Mesenteric fat pad (tissue), 1 donor: ENCODE measurements at places on chromosomes 16 and 17. TPM values are rescaled to one million over a fixed set of nuclear protein-coding genes. Genes with fewer than 3 reads are reported as not detected.
A peak's percentile ranks its signal among the peaks of the same experiment; 100 is the strongest.

DNA sequence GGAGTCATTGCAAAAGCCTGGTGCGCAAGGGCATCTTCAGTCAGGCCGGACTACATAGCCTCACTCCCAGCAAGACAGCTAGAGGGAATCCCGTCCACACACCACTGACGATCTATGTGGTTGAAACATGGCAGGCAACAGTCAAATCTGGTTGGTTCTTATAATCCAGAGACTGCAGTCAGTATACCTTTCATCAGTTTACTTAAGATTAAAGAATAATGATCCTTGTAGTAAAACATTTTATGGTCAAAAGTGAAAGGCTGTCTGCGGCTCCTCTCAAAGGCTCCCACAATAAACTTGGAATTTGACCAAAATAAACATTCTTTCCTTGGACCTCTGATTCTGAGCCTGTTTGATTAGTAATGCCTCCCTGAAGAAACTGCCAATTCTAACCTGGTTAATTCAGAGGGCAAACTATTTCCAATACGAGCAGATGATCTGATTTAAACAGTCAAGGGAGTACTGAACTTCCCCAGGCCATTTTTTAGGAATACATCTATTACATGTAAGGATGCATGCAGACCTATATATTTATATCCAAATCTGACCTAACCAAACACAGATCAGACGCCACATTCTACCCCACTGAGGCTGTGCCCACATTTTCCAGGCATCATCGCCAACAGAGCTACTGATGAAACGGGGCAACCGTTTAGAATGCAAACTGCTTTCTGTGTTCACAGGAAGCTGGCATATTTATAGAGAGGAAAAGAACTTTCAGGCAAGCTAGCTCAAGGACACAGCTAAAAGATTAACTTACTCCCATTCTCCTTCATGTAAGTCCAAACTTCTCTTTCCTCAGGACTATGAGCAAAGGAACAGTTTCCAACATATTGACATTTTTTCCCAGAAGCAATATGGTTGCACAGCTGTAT, 15.3 kb upstream of the TXNDC11 start:
- DNase-seq = no peak

The CHD9NB gene
- 0.48 TPM for total RNA-seq

The SLC12A4 gene
- total RNA-seq = 113 TPM

GRCh38 chr16:84820771-84821170, 986 bp downstream of the CRISPLD2 start:
- DNase-seq = no peak

GRCh38 chr17:49285716-49286115, 55.1 kb upstream of the PHOSPHO1 start:
- no peak for DNase-seq

The C16orf89 gene
- total RNA-seq = 14.1 TPM

The CACNG1 gene
- not detected for total RNA-seq

DNA sequence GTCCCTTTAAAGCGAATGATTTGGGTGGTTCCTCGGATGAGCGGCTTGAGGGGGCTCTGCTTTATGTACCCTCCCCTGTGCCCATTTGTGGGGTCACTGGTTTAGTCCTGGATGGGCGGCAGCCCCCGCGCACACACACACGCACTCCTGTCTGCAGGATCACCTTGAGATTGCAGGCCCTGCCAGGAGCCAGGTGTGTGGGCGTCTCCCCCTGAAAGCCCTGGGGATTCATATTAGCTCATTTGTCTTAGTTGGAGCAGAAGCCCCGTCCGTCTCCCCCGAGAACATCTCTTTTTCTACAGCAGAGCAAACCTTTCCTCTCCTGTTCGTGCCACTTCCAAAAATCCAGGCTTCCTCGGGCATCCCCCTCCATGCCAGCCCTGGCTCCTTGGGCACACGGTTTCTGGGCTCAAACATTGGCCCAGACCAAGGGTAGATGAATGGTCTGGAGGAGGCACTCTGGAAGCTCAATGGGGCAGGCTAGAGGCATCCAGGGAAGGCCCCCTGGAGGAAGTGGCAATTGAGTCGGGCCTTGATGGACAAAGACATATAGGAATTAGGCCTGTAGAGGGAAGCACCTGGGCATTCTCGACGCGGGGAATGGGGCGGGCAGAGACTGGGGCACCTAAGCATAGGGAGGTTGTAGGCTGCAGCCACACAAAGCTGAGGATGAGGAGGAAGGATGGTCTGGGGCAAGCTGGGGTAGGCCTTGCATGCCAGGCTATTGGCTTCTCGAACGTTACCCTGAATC, 218.5 kb upstream of the GSE1 start:
- no peak for DNase-seq

The OR1F1 gene
- not detected for total RNA-seq

GRCh38 chr16:68668266-68668665, 23.2 kb downstream of the CDH3 start:
- no peak for DNase-seq

DNA sequence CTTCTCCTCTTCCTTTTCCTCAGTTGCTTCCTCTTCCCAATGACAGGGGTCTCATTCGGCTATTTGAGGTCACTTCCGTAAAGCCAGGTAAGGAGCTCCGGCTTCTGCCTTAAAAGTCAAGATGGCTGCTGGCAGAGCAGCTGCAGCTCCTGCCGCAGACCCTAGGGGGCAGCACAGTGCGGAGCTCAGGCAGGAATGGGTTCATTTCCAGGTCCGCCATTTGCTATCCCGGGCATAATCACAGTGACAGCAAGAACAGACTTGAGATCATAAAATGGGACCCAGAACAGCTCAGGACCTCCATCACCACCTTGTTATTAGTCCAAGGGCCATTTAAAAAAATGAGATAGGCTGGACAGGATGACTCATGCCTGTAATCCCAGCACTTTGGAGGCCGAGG, 199.5 kb downstream of the ZNF18 start:
- DNase-seq = no peak

GRCh38 chr17:7922845-7923628, 6.6 kb downstream of the KCNAB3 start:
- DNase-seq = no peak

- DNase-seq = no peak
Observed at GRCh38 chr16:26497896-26498295, 568.8 kb upstream of the C16orf82 start.

- no peak for DNase-seq
Observed at GRCh38 chr17:28258347-28258887, 60.6 kb upstream of the TMEM97 start.

The CNGB1 gene
- total RNA-seq = not detected

GRCh38 chr16:70608521-70608920, 37.8 kb upstream of the IL34 start:
- DNase-seq = no peak

DNA sequence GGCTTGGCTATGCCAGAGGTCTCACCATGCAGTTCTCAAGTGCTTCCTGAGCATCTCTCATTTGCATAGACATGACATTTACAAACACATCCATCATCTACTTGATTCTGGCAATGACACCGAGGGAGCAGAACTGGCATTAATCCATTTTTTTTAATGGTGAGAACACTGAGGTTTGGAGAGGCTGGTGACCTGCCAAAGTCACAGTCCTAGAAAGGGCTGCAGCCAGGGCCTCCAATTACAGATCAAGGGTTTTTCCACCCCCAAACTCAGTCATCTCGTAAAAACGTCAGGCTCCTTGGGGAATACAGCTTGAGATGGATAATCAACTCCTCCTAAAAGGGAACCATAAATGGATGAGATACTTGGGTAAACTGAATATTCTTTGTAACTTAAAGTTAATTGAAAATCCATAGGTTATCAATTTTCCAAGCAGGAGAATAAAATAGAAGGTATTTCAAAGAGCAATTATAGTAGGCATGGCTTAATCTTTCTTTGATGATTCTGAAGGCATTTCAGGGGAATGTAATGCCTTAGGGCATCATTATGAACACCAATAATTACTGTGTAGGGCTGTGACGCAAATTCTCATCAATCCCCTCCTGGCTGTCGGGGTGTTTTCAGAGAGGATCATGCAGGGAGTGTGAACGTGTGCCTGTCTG, 9.4 kb upstream of the MEOX1 start:
- DNase-seq = no peak

GRCh38 chr17:68435876-68436842, 21.1 kb downstream of the WIPI1 start:
- peak; percentile 80 for DNase-seq

DNA sequence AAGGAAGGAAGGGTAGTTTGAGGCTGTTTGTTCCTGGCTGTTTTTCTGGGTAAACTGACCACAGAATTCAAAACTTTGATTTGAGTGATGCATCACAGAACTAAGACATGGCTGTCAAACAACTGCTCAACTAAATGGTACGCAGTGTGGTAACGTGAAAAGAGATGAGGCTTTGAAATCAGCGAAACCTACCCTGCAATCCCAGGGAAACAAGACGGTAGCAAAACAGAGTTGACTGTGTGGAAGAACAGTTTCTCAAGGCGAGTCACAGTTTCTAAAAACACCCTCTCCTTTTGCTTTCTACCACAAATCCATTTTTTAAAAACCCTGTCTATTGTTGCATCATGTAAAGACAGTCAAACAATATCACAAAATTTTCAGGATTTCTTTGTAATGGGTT, 156.0 kb upstream of the MAF start:
- no peak for DNase-seq

- DNase-seq = no peak
Observed at GRCh38 chr16:1913327-1914083, 4.7 kb downstream of the HS3ST6 start.

- DNase-seq = no peak
Observed at GRCh38 chr17:81376946-81377714, 18.1 kb upstream of the BAHCC1 start.

The SYCE1L gene
- 1.3 TPM for total RNA-seq

GRCh38 chr16:55031481-55031880, 100.8 kb downstream of the IRX5 start:
- DNase-seq = no peak

GRCh38 chr17:76397687-76398522, 13.5 kb downstream of the SPHK1 start:
- DNase-seq = no peak

DNA sequence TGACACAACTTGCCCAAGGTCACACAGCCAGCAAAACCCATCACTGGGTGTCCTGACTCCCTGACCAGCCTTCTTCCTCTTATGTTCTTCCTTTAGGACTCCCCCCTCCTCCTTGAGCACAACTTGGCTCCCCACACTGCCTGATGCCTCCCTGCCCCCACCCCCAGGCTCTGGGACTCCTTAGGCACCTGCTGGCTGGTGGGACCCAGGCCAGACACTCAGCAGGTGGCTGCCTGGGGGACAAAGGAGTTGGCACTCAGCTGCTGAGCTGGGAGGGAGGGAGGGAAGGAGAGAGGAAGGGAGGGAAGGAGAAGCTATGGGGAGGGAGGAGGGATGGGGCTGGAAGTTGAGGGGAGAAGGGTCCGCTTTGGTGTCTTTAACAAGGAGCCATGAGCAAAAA, 8.0 kb downstream of the SEZ6 start:
- no peak for DNase-seq

- DNase-seq = no peak
Observed at GRCh38 chr17:72862276-72862999, 230.1 kb downstream of the SLC39A11 start.

DNA sequence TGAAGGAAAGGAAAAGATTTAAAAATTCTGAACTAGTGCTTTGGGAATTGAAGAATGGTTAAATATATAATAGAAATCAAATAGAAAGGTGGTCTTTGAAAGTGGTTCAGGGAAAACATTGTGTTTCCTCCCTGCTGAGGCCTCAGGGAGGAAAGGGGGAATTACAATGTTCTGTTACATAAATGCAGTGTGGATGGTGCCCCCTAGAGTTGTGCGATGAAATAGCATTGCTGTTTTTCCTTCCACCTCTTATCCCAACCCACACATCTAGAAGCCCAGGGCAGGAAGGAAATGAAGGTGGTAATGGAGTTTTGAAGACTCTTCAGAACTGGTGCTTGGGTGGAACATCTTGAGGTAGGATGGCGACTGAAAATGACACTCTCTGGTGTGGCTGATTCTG, 6.4 kb upstream of the TOX3 start:
- no peak for DNase-seq

GRCh38 chr16:1651094-1651973, 26.7 kb upstream of the JPT2 start:
- DNase-seq = no peak
